ENCODE measurements at places on chromosomes 3 and 15. TPM values are rescaled to one million over a fixed set of nuclear protein-coding genes. Genes with fewer than 3 reads are reported as not detected.

Gene MNS1
- total RNA-seq, result 0.67 TPM

Gene ETV5
- total RNA-seq, result 10.6 TPM

Gene ADIPOQ
- not detected for total RNA-seq

Gene FAM107A
- total RNA-seq, result not detected

Gene CFAP161
- not detected for total RNA-seq

Gene NEK11
- 0.51 TPM for total RNA-seq

Gene MUC4
- total RNA-seq, result 0.51 TPM

Gene SKOR1
- 0.36 TPM for total RNA-seq

Gene MYO5C
- 1.0 TPM for total RNA-seq

Gene TNK2
- 47.8 TPM for total RNA-seq

Gene EIF4E3
- 0.38 TPM for total RNA-seq

Gene ALPK3
- total RNA-seq, result 0.05 TPM

Gene SHC4
- 0.15 TPM for total RNA-seq

Gene FOXB1
- not detected for total RNA-seq

Gene AP3B2
- total RNA-seq, result not detected

Gene IQCB1
- total RNA-seq, result 38.5 TPM

Gene EIF2A
- 112 TPM for total RNA-seq

Gene ATP13A5
- total RNA-seq, result not detected

Gene GOLGA6B
- total RNA-seq, result not detected

Gene HCLS1
- 232 TPM for total RNA-seq

Gene MUC13
- total RNA-seq, result 0.92 TPM

Gene CYP8B1
- total RNA-seq, result 0.08 TPM

Gene DUOXA2
- not detected for total RNA-seq

Gene MGLL
- 103 TPM for total RNA-seq

Gene MCF2L2
- total RNA-seq, result 1.6 TPM

Gene DPPA2
- total RNA-seq, result not detected

Gene KCNH8
- 0.11 TPM for total RNA-seq

Gene PPARG
- 0.16 TPM for total RNA-seq

Gene RASGRP1
- total RNA-seq, result 29.3 TPM

Gene APOD
- not detected for total RNA-seq

Gene SPATA12
- 0.29 TPM for total RNA-seq

Gene C15orf61
- 7.4 TPM for total RNA-seq

Gene INKA1
- total RNA-seq, result 9.2 TPM

Gene CPLX3
- total RNA-seq, result not detected
